Activated CD4-positive, alpha-beta T cell treated with anti-CD3 and anti-CD28 coated beads, Interleukin-2, amount 10 ng/mL, durations not matched to agents 24 days and 14 days (primary cell): ENCODE measurements at places on chromosomes 4 and X. TPM values are rescaled to one million over a fixed set of nuclear protein-coding genes. Genes with fewer than 3 reads are reported as not detected.

Gene MBNL3
- total RNA-seq: 12.2 and 15.4 TPM in 2 replicates

Gene ADH7
- total RNA-seq: not detected in 2 replicates

Gene SHROOM4
- not detected in 2 replicates for total RNA-seq

Gene SPATA18
- 0.07 TPM in 1 of 2 replicates, not detected in the other for total RNA-seq

Gene TRIM75
- total RNA-seq: not detected in 2 replicates

Gene REELD1
- total RNA-seq: not detected in 2 replicates

Gene CTPS2
- 6.3 and 6.6 TPM in 2 replicates for total RNA-seq

Gene SHROOM2
- total RNA-seq: not detected in 2 replicates

Gene NEIL3
- 15.5 and 17.0 TPM in 2 replicates for total RNA-seq

Gene ETDC
- not detected in 2 replicates for total RNA-seq

Gene GPR119
- total RNA-seq: not detected in 2 replicates

Gene PNMA6A
- 0.70 and 1.2 TPM in 2 replicates for total RNA-seq

Gene PCGF3
- 32.1 and 34.5 TPM in 2 replicates for total RNA-seq

Gene STS
- 0.86 and 1.0 TPM in 2 replicates for total RNA-seq

Gene CENPVL2
- total RNA-seq: not detected in 2 replicates

Gene CYLC1
- total RNA-seq: not detected in 2 replicates

Gene EMCN
- total RNA-seq: not detected in 2 replicates

Gene CENPE
- 24.6 and 29.8 TPM in 2 replicates for total RNA-seq

GRCh38 chrX:133576876-133577275, 161.6 kb upstream of the GPC4 start:
- DNase-seq: no peak

GRCh38 chr4:89056953-89057398, at the start of gene FAM13A:
TSS of gene FAM13A (minus strand) at chr4:89057185. CDS start at chr4:89056964, 221 bp downstream.
- no peak for DNase-seq

GRCh38 chrX:39372115-39372514, 570.9 kb downstream of the MID1IP1 start:
- DNase-seq: no peak

DNA sequence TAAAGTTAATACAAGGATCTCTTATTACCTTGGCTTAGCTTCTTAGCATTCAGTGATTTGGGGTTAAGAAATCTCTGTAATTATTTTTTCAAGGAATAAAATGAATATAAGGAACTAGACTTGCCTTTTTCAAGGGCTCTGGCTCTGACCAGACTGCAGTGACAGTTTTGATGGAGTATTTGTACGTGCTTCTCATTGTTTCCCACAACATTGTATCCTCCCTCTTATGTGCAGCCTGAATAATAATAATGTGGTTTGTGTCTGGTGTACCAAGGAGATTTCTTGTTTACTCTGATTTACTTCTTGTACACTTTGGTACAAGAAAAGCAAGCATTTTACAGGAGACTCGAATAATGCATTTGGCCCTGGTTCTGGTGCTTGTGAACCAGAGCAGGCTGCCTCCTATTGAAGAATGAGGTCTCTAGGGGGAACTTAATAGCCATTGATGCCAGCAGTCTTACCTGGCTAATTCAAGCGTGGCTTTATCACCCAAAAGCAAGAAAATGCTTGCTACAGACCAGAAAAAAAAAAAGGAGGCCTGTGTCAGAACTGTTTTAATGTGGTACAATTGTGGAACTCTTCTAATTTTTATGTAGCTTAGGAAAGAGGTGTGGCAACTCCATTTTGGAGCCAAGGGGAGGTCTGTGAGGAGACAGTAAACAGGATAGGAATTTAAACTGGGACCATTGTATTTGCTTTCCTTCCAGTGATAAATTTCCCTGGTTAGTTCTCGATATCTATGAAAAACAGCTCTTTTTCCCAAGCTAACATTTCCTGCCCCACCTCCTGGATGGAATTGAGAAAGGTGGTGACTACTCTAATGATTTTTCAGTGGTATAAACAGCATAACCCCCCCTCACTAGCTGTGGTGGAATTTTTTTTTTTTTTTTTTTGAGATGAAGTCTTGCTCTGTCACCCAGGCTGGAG, 5.6 kb downstream of the OTC start:
- DNase-seq: no peak

DNA sequence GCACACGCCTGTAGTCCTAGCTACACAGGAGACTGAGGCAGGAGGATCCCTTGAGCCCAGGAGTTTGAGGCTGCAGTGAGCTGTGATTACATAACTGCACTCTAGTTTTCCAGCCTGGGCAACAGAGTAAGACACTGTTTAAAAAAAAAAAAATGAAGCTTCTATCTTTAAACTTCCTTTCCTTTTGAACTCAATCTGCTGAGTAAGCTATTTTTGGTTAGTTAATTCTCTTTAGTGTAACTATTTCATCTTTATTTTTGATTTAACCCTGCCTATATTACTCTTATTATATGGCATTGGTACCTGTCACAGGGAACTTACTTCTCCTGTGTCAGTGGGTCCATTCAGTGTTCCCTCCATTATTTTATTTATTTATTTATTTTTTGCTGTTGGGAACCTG, 160.8 kb downstream of the BMPR1B start:
- no peak for DNase-seq

DNA sequence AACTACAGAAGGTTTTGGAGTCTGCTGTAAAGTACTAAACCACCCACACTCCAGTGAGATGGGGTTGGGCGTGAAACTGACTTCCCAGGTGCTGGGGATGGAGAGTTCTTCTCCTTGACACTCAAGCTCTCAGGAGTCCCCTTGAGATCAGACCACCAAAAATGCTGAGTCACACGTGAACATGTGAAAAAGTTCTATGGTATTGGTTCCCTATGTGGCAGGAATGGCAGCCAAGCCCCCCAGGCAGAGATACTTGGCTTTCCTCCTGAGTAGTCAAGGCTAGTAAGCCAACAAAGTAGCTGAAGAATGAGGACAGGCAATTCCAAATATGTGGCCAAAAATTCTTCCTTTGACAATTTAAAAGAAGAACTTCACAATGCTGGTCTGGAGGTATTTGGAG, 222.0 kb upstream of the ADAMTS3 start:
- no peak for DNase-seq

- peak; percentile 85 for DNase-seq
Measured at GRCh38 chrX:16712548-16713155, at the start of gene CTPS2. TSS of gene CTPS2 (minus strand) at chrX:16712669. CDS start at chrX:16702902, 9,767 bp downstream.

GRCh38 chrX:103343105-103343504, 13.1 kb downstream of the TCEAL7 start:
- peak; percentile 76 for DNase-seq

DNA sequence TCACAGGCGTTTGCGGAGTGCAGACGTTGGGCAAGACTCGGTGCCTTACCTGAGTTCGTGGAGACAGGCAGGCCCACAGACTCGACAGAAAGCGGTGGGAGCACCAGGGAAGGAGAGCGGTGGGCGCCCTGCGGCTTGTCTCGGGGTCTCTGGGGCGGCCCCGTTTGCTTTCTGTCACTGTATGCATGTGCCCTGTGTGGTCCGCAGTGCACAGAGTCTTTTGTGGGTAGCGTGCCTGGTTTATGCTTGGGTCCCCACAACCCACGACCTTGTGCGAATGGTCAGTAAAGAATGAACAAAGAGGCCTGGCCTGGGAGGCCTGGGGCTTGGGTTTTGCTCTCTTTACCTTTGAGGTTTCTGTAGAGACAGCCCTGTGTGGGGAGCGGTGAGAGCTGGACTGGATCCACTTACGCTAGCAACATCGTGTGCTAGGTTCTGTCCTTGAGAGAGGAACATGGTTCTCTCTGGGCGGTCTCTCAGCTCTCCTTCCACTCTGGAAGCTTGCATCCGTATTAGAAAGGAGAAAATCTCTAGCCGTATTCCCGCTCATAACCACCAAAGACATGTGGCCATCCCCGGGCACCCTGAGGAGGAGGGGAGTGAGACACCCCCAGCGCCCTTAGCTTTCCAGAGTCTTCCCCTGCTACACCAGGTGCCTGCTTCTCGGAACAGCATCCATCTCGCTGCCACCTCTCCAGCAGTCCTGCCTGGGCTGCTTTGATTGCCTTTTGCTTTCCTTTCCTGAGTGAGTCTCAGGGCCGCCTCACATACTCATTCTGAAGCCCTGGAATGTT, 1.2 kb downstream of the TADA2B start:
- no peak for DNase-seq

DNA sequence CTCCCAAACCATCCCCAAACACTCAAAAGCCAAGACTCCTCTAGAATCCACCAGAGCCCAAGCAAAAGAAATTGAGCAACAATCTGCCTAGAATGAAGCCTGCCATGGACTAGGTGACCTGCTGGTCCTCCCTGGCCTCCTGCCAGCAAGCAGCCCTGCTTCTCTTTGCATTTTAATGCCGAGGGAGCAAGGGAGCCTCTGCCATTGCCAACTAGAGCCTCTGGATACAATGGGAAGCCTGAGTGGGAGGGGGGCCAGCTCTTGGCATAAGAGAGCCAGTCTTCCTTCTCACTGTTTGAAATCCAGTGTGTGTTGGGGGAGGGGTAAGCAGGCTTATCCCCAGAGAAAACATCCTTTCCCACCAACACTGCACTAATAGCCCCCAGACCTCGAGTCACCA, 1.5 kb upstream of the GDPD2 start:
- DNase-seq: no peak

DNA sequence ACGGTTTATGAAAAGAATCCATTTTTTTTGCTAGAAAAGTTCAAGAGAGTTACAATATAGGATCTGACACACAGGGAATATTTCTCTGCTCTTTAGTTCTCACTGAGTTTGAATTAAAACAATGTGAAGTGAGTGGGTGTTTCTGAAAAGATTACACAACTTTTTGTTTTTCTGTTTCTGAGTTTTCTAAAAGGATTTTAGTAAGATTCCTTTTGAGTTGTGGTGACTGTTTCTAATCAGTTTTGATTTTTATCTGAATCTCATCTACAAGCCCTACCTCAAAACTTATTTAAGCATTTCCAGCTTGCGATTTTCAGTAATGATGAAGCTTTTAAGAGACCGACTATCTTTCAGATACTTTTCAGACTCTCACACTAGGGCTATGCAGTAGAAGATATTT, 141.7 kb downstream of the GPAT3 start:
- DNase-seq: no peak

DNA sequence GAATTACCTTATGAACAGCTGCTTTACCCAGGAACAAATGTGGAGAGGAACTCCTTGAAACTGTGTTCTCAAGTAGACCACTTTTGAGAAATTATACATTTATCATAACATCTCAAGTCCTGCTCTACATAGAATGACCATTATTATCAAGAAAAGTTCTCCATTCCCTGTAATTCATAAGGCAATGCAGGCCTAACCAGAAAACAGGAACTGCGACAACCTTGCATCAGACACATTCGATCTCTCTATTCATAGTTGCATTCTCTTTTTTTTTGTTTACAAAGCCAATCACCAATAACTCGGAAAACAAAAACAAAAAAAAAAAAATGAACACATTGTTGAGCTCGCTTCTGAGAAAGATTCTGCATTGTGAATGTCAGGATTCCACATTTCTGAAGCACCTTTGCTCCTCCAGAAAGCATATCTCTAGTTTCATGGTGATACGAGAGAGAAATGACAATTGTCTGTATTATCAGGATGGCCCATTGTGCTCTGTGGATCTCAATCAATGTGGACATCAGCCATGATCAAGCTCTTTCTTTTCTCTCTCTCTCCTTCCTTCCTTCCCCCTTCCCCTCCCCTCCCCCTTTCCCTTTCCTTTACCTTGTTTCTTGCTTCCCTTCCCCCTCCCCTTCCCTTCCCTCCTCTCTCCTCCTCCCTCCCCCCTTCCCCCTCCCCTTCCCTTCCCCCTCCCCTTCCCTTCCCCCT, 32.4 kb upstream of the CD99 start:
- no peak for DNase-seq

DNA sequence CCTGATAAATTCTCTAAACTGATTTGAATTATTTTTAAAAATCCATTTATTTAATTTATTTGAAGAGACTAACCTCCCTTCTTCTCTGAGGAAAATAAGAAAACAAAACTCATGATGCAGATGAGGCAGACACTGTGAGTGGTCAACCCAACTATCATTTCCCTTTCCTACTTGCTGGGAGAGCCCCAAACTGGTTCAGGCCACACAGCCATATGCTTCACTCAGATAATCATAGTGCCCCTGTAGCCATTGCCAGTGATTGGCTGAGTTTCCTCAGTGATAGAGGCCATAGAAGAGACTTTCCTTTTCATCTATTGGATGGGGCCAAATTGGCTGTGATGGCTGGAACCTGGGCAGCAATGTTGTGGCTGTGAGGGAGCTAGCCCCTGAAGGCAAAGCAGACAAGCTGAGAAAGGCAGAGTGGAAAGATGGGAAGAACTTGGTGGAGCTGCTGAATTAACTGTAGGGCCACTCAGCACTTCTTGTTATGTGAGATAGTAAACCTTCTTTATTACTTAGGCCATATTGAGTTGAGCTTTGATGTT, 49.8 kb downstream of the RAB33B start:
- DNase-seq: no peak

GRCh38 chr4:20614816-20615215, 85.4 kb upstream of the PACRGL start:
- DNase-seq: no peak

- no peak for DNase-seq
Measured at GRCh38 chr4:53563824-53564223, 27.5 kb downstream of the LNX1 start.

GRCh38 chr4:87166296-87166854, 54.0 kb downstream of the KLHL8 start:
- DNase-seq: no peak

DNA sequence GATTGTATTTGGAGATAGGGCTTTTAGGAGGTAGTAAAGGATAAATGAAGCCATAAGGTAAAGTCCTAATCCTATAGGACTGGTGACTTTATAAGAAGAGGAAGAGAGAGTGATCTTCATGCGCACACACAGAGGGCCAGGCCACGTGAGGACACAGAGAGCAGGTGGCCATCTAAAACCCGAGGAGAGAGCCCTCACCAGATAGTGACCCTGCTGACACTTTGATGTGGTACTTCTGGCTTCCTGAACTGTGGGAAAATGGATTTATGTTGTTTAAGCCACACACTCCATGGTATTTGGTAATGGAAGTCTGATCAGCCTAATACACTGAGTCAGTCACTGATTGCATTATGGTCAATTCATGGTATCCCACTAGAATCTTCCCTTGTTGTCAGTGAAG, 164.9 kb upstream of the TAPT1 start:
- DNase-seq: no peak

DNA sequence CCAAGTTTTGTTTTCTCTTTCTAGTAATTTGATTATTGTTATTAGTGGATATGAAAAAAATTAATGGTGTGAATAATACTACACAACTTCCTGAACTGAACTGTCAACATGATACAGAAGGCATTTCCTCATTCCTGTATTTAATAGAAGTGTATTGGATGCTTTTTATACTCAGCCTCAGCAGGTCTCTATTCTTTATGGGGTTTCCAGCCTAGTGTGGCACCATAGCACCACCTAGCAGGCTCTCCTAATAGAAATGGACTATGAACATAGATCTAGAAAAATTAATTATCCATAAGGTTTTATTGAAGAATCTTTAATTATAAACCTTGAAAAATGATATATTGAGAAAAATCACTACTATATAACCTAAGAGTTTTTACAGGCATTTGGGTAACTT, 52.4 kb downstream of the GLRB start:
- DNase-seq: no peak

DNA sequence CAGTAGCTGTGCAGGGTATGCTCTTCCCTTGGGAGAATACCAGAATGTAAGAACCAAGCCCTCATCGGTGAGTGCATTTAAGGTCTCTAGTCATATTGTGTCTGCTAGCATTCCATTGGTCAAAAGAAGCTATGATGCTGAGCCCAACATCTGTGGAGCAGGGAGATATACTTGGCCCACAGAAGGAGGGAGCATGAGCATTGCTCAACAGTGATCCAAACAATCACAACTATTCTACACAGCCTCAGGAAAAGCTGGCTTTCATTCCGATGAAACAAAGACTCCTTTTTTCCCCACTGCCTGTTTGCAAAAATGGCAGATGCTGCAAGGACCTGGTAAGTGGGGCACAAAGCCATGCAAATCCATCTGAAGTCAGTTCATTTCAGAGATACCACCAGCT, 80.6 kb upstream of the DHX15 start:
- no peak for DNase-seq
